ENCODE measurements at places on chromosomes 7 and 10.
A peak's percentile ranks its signal among the peaks of the same experiment; 100 is the strongest.

- no peak for DNase-seq
Observed at GRCh38 chr7:47232751-47233412, 349.0 kb downstream of the TNS3 start.

DNA sequence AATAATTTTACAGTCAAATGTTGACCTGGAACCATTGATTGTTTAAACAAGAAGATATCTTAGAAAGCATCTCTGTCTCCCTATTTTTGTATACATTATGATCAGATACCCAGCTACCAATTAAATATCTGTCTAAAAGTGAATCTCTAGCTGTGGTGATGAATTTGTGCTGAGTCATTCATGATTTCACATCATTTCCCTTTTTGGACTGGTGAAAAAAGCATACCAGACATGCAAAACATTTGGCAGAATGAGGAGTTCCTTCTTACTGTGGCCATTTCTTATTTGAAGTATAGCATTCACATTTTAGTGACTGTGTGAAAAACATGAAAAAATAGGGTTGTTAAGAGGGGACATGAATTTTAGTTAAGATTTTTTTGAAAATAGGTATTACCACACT, 98.0 kb upstream of the GATA3 start:
- no peak for DNase-seq

- DNase-seq: no peak
Observed at GRCh38 chr10:14540611-14541010, 209.9 kb upstream of the FRMD4A start.

GRCh38 chr7:151851782-151852181, 25.1 kb downstream of the PRKAG2 start:
- no peak for DNase-seq

DNA sequence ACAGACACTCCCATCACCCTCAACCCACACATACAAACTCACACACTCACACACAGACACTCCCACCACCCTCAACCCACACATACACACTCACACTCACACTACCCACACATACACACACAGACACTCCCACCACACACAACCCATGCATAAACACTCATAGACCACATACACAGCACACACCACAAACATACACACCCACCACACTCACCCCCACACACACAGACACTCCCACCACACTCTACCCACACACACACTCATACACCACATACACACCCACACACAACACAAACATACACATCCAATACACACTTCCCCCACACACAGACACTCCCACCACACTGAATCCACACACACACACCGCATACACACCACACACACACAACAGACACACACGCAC, 521.2 kb downstream of the TCERG1L start:
- DNase-seq: no peak

GRCh38 chr10:79025199-79025832, 43.5 kb upstream of the ZMIZ1 start:
- DNase-seq: no peak

GRCh38 chr10:6840766-6841165, 260.7 kb upstream of the PRKCQ start:
- no peak for DNase-seq

- DNase-seq: no peak
Observed at GRCh38 chr7:151307536-151307935, 34.1 kb upstream of the NUB1 start.

- DNase-seq: no peak
Observed at GRCh38 chr7:6116211-6116610, 85.0 kb downstream of the ANKRD61 start.

GRCh38 chr7:69738396-69738951, 140.2 kb downstream of the AUTS2 start:
- no peak for DNase-seq

GRCh38 chr7:135791543-135792362, 43.1 kb upstream of the FAM180A start:
- no peak for DNase-seq

- DNase-seq: peak; percentile 78
Observed at GRCh38 chr10:69092959-69093850, 5.3 kb downstream of the SRGN start.

DNA sequence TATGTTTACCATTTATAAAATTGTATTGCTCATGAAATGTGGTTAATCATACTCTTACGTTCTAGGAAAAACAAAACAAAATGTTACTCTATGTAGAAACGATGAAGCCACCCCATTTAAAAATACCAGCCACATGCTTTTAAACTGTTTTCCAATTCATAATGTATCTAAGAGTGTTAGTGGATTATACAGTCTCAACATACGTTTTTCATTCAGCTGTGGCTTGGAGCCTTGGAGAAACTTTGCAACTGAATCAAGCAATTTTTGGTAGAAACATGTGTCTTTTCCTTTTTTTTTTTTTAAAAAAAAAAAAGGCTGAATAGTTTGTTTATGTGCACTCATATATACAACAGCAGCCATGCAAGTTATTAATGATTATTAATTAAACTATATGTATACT, 378.0 kb upstream of the SEMA3D start:
- no peak for DNase-seq

DNA sequence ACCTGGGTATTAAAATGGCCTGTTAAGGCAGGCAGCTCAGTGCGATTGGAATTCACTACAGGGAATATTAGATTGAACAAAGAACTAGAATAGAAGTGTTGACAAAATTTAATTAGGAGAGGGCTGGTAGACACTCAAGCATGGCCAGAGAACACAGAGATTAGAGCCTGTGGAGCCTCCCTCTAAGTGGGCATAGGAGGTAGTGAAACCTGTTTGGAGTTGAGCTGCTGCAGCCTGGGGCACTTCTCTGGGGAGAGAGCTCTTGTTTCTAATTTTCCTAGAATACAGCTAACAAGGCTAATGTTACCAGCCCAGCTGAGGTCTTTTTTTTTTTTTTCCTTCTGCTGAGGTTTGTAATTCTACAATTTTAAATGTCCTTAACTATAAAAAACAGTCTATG, 46.4 kb downstream of the TMEM168 start:
- DNase-seq: no peak

- no peak for DNase-seq
Observed at GRCh38 chr10:84540022-84540616, 211.7 kb downstream of the CCSER2 start.

- no peak for DNase-seq
Observed at GRCh38 chr7:151459726-151460473, 20.0 kb upstream of the CRYGN start.

Data from activated T-helper 2 cell treated with anti-CD3 and anti-CD28 coated beads, Interferon-gamma antibody, Interleukin-2, Interleukin-4, amounts not matched to agents 10 μg/mL and 5 μg/mL and 100 μg/mL, durations not matched to agents 14 hours and 24 hours and 36 hours (primary cell).